ENCODE measurements at places on chromosomes 7 and 10. TPM values are rescaled to one million over a fixed set of nuclear protein-coding genes. Genes with fewer than 3 reads are reported as not detected.

GRCh38 chr10:79186486-79187120 is 117.8 kb downstream of the ZMIZ1 start:
- no peak for DNase-seq
- H3K27ac ChIP-seq = no peak overlapping the region
- H3K4me1 ChIP-seq = no peaks in the 10 kb centered on the region
- no peak overlapping the region for H3K4me3 ChIP-seq
- H3K27me3 ChIP-seq = no peaks in the 10 kb centered on the region

DNA sequence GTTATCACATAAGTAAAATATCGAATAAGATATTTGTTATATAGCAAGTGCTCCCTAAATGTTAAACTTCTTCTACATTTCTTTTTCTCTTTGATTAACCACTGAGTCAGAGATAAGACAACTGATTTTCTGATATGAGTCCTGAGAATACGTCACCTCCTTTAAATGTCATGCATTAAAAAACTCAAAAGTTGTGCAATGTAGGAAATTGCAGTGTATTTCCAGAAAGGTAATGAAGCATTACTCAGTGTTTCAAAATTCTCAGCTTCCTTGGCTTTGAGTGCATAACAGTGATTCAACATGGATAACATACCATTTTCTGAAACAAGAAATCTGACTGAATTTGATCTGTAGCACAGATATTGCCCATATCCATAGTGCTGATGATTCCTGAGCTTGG is 155.8 kb downstream of the BMPER start:
- no peak overlapping the region for H3K4me3 ChIP-seq
- H3K36me3 ChIP-seq = no peaks in the 10 kb centered on the region
- H3K27me3 ChIP-seq = no peaks in the 10 kb centered on the region
- no peak overlapping the region for H3K27ac ChIP-seq
- H3K4me1 ChIP-seq = no peaks in the 10 kb centered on the region

- H3K36me3 ChIP-seq = no peaks in the 10 kb centered on the region
- no peak for DNase-seq
- no peaks in the 10 kb centered on the region for H3K4me1 ChIP-seq
- H3K4me3 ChIP-seq = no peak overlapping the region
- no peak overlapping the region for H3K27ac ChIP-seq
- no peaks in the 10 kb centered on the region for H3K27me3 ChIP-seq
These were observed 57.9 kb downstream of the ZNF22 start for GRCh38 chr10:45058580-45058979.

DNA sequence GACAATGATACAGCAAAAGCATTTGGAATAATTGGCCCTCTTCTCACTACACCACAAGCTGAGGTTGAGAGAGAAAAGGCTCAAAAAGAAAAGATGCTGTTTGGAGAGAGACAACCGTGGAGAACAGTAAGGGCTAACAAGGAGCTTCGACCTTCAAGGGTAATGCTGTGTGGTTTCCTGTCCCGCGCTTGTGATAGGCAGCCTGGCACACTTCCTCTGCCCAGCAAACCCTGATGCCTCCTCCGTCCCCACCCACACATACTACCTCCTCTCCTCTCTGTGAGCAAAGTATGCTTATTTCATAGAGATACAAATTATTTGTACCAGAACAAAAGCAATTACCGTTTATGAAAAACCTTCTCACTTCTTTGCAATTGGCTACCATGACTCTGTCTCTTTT is 755.4 kb downstream of the KCNMA1 start:
- no peak overlapping the region for H3K4me3 ChIP-seq
- no peaks in the 10 kb centered on the region for H3K4me1 ChIP-seq
- DNase-seq = no peak
- H3K27me3 ChIP-seq = no peaks in the 10 kb centered on the region
- no peaks in the 10 kb centered on the region for H3K36me3 ChIP-seq
- no peak overlapping the region for H3K27ac ChIP-seq

Gene IFIT1B
- total RNA-seq = not detected

GRCh38 chr7:135690566-135690965 is 28.3 kb downstream of the STMP1 start:
- H3K36me3 ChIP-seq = no peaks in the 10 kb centered on the region
- H3K27me3 ChIP-seq = no peaks in the 10 kb centered on the region
- no peaks in the 10 kb centered on the region for H3K4me1 ChIP-seq
- no peak overlapping the region for H3K4me3 ChIP-seq

- H3K36me3 ChIP-seq = no peaks in the 10 kb centered on the region
- DNase-seq = no peak
- no peak overlapping the region for H3K27ac ChIP-seq
These were observed 21.5 kb downstream of the RBM33 start for GRCh38 chr7:155665957-155666287.

GRCh38 chr7:123715799-123716198 is 33.0 kb downstream of the WASL start:
- no peak overlapping the region for H3K27ac ChIP-seq
- DNase-seq = no peak
- no peaks in the 10 kb centered on the region for H3K36me3 ChIP-seq
- H3K4me3 ChIP-seq = no peak overlapping the region
- no peaks in the 10 kb centered on the region for H3K4me1 ChIP-seq
- H3K27me3 ChIP-seq = no peaks in the 10 kb centered on the region

DNA sequence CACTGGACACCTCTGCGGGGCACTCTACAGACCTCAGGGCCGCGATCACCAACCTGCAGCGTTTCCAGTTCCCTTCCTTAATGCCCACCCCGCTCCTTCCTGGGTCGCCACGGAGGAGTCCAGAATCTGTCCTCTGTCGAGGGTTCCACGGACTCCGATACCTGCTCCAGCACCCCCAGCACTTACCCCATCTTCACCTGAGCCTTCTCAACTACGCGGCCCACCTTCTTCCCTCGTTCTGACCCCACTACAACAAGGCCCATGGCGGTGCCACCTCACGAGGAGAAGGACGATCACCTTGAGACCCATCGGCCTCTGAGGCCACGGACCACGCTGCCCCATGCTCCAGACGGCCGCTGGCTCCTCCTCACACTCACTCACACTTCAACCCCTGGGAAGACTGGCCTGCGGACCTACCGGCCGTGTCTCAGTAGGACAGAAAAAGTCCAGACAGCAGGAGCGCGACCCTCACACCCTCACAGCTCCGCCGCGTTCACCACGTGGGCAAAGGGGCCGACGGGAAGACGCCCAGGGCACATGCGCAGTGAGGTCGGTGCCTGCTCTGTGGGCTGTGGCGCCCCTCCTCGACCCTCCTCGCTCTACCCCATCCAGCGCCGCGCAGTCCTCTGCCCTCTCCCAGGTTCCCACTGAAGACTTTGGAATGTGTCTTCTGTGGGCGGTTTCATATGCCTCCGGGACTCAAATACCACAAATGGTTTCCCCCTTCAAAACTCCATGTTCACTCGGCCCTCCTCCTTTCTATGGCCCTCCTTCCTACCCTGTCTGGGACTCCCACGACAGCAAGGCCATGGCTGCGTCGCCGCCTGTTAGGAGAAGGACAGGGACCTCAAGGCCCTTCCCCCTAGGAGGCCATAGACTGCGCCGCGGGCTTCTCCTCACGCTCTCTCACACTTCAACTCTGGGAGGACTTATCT is 193.9 kb upstream of the PHF14 start:
- H3K4me1 ChIP-seq = no peaks in the 10 kb centered on the region
- no peak for DNase-seq
- H3K27ac ChIP-seq = no peak overlapping the region
- H3K27me3 ChIP-seq = no peaks in the 10 kb centered on the region

DNA sequence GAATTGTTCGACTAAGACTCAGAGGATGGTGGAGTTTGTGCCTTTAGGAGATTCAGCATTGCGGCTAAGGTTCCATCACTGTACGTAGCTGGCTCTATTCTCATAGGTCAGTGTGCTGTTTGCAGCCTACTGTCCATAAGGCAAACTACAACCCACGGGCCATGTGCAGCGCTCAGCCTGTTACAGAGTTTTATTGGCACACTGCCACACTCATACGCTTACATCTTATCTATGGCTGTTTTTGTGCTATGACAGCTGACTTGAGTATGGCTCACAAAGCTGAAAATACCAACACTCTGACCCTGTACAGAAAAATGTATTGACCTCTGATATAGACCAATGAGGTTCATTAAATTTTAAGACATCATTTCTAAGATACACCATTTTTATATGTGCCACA is 114.5 kb downstream of the ARID5B start:
- no peaks in the 10 kb centered on the region for H3K4me1 ChIP-seq
- no peaks in the 10 kb centered on the region for H3K27me3 ChIP-seq
- no peak for DNase-seq
- no peak overlapping the region for H3K4me3 ChIP-seq
- peaks cover 14% of the 10 kb centered on the region for H3K36me3 ChIP-seq

GRCh38 chr10:83222832-83223742 is 916.2 kb upstream of the GHITM start:
- H3K27ac ChIP-seq = no peak overlapping the region
- DNase-seq = no peak
- no peaks in the 10 kb centered on the region for H3K27me3 ChIP-seq
- no peaks in the 10 kb centered on the region for H3K36me3 ChIP-seq

GRCh38 chr10:125123476-125124114 is 36.8 kb downstream of the CTBP2 start:
- H3K27me3 ChIP-seq = no peaks in the 10 kb centered on the region
- no peak for DNase-seq
- no peaks in the 10 kb centered on the region for H3K36me3 ChIP-seq
- no peaks in the 10 kb centered on the region for H3K4me1 ChIP-seq
- H3K27ac ChIP-seq = no peak overlapping the region

GRCh38 chr7:149027055-149027454 is 1.2 kb downstream of the PDIA4 start:
- H3K4me3 ChIP-seq = peak overlapping the region; percentile 63
- no peak for DNase-seq
- peaks cover 17% of the 10 kb centered on the region for H3K4me1 ChIP-seq

DNA sequence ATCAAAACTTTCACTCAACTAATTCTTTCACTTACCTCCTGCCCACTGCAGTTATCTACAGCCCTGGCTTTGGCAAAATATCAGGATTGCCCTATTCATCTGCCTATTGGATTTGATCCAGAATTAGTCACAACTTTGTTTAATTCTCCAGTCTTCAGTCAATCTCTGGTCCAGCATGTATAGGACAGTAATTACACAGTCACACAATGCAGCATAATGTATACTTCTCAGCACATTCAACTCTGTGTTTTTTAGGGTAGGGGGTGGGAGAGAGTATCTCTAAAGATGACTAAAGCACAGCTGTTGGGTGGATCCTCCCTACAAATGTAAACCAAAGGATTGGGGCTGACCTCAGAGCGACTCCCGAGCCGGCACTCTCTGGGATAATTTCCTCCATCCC is 17.7 kb upstream of the NRP1 start:
- no peak overlapping the region for H3K4me3 ChIP-seq
- no peak for DNase-seq
- no peaks in the 10 kb centered on the region for H3K27me3 ChIP-seq
- H3K4me1 ChIP-seq = no peaks in the 10 kb centered on the region
- no peaks in the 10 kb centered on the region for H3K36me3 ChIP-seq
- no peak overlapping the region for H3K27ac ChIP-seq

DNA sequence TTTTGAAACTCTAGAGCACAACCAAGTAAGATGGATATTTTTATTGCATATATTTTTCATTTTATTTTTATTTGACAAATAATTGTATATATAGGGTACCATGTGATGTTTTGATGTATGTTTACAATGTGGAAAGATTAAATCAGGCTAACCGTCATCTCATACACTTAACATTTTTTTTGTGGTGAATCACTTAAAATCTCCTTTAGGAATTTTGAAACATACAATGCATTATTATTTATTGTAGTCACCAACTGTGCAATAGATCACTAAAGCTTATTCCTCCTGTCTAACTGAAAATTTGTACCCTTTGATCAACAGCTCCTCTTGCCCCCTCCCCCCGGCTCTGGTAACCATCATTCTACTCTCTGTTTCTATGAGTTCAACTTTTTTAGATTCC is 77.2 kb downstream of the DNAH11 start:
- H3K27me3 ChIP-seq = no peaks in the 10 kb centered on the region
- no peaks in the 10 kb centered on the region for H3K4me1 ChIP-seq
- H3K4me3 ChIP-seq = no peak overlapping the region
- no peak overlapping the region for H3K27ac ChIP-seq
- no peak for DNase-seq

DNA sequence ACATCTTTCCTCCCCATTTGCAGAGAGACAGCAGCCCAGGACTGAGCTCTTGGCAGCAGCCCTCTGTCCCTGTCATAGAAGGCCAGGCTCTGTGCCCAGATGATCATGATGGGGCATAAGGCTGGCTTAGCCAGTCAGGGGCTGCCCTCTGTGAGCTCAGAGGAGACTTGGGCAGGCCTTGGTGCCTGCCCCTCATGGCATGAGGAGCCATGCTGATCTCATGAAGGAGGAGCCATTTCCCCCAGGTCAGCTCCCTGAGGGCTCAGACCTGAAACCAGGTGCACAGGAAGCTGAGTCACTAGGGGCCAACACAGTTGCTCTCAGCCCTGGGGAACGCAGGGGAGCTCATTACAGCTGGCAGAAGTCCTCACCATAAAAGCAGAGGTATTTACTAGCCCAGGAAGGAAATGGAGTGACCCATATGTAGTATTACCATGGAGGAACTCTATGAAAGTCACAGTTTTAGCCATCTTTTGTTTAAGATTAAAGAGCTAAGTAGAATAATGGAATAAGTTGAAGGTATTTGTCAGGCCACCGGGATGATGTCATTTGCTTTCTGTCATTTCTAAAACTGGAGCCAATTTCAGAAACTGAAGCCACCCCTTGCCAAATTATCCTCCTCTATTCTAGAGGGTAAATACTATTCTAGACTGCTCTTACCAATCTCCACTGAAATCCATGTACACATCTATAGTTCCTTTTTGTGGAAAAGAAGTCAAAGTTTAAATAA is 362.4 kb upstream of the ZNF32 start:
- H3K4me1 ChIP-seq = no peaks in the 10 kb centered on the region
- no peaks in the 10 kb centered on the region for H3K27me3 ChIP-seq
- H3K27ac ChIP-seq = no peak overlapping the region
- no peak overlapping the region for H3K4me3 ChIP-seq
- DNase-seq = no peak

Gene CTNNA3
- total RNA-seq = 0.84 TPM

Measured in naive thymus-derived CD4-positive, alpha-beta T cell (primary cell).